Head of caudate nucleus (tissue), 42 donors: ENCODE measurements at places on chromosomes 11 and 22.

- no peak for DNase-seq
These were observed 341.9 kb upstream of the B3GAT1 start for GRCh38 chr11:134753771-134754520.

GRCh38 chr22:42067671-42068251, 2.9 kb downstream of the NAGA start:
- no peak for DNase-seq

DNA sequence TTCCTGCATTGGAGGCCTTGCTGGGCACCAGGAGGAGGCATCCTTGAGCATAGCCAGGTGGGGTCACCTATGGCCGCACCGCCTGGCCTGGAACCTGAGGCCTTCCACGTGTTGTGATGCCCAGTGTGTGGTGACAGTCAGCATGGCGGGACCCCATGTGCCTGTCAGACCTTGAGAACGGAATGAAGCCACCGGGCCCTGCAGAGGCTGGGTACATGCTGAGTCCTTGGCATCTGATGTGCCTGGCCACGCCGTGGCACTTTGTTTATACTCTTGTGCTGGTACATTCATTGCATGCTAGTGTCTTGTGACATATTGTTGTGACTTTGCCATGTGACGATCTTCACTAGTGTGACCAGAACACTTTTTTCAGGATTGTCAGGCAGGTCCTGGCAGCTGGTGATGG, 8.5 kb upstream of the MYO7A start:
- no peak for DNase-seq

DNA sequence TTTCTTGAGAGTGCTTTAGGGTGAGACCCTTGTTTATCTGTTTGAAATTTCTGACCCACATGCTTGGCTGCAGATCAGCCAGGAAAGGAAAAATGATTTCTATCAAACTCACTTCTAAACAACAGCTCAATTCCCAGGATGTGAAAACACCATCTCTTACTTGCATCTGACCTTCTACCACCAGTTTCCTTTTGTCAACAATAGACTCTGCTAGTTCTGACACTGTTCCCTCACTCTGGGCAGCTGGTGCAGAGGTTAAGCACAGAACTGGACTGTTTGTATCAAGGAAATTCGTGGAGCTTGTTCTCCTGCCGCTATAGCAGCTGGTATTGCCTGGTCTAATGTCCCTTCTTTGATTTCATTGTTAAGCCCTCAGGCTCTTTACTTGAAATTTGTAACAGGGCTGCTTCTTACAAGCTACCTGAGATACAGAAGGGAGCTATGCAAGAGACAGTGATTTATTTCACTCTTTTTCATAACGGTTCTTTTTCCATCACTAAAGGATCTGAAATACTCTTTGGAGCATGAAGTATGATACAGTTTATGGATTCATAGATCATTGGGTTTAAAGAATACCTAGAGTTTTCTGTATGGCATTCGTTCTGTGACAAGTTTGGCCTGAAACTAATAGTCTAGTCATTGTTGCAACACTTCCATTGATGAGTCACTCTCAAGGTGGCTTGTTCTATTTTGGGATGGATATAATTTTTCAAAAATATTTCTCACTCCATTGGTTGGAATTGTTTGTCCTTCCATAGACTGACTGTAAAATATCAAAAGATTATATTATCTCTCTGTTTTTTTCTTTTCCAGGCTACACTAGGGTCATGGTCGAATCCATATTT, 178.2 kb upstream of the ZC3H12C start:
- DNase-seq, result no peak
